Left kidney (tissue), 8 donors: ENCODE measurements at places on chromosomes 7 and 10. TPM values are rescaled to one million over a fixed set of nuclear protein-coding genes. Genes with fewer than 3 reads are reported as not detected.

LAMB4 gene
- polyA plus RNA-seq = 4.3 TPM

SFRP4 gene
- 2.2 TPM for polyA plus RNA-seq

GRCh38 chr7:107160389-107160788 lies 8.4 kb upstream of the HBP1 start:
- no peak for DNase-seq

DNA sequence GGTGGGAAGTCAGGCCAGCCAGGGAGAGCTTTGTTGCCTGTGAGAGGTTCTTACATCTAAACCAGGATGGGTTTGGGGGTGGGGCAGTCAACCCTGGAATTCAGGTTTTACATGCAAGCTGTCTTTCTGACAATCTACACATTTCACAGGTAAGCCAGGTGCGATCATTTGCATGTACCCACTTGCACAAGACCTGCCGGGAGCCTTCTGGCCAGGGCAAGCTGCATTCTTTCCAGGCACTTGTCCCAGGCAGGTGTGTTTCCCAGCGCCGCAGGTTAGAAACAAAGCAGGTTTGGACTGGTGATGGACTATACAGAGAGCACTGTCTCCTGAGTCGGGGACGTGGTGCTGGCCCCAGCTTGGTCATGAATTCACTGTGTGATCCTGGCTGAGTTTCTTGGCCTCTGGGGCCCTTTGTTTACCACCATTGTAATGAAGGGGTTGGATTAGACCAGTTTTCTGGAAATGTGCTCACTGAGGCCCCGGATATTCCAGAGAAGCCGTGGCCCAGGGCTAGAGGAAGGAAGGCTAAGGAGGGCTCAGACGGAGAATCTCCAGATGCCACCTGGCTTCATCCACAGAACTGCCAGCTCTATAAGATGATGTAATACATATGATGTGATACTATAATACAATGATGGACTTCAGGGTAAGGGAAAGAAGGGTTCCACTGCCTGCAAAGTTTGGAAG lies 205.2 kb upstream of the SVIL start:
- no peak for DNase-seq

KEL gene
- 3.8 TPM for polyA plus RNA-seq

GRCh38 chr10:80132299-80133139 lies at the start of gene PLAC9:
Gene PLAC9, plus strand, starts transcription at chr10:80132730. Its CDS starts 33 bp downstream, at chr10:80132763.
- peak; percentile 24 for DNase-seq

DNA sequence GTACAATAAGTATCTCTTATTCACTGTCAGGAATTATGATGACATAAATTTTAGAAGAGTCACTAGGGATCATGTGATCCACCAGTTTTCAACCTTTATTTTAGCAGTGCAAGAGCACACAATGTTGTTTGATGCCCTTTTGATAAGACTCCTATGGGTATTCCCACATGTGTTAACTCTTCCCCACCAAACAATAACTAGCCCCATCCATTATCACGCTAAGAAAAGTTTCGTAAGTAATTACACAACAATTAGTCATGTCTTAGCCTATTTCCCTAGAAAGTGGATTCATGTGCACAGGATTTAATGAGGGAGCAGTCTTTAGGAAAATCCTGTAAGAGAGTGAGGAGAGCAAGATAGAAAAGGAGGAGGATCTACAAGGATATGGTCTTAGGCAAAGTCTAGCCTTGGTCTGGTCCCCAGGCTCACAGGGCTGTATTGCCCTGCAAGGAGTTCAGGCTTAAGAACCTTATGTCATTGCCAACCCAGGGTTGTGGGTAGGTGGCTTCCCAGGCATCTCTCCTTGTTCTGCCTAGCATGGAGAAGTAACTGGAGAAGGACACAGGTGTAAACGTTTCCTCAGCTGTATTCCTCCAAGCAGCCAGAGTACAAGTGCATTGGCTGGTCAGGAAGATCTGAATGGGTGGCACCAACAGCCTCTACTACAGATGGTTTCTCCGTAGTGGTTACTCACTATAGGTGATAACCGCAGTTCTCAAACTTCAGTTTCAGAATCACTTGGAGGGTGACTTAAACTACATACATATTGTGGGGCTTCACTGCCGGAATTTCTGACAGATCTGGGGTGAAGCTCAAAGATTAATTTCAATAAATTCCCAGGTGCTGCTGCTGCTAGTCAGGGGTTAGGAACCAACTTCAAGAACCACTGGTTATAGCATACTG lies 574.5 kb downstream of the SUGCT start:
- DNase-seq = no peak
